ENCODE measurements at places on chromosomes 13 and 19.

GRCh38 chr13:66200555-66200954, 1029.6 kb downstream of the PCDH9 start:
- DNase-seq = no peak

GRCh38 chr13:36850790-36851438, 31.9 kb downstream of the RFXAP start:
- DNase-seq = no peak

DNA sequence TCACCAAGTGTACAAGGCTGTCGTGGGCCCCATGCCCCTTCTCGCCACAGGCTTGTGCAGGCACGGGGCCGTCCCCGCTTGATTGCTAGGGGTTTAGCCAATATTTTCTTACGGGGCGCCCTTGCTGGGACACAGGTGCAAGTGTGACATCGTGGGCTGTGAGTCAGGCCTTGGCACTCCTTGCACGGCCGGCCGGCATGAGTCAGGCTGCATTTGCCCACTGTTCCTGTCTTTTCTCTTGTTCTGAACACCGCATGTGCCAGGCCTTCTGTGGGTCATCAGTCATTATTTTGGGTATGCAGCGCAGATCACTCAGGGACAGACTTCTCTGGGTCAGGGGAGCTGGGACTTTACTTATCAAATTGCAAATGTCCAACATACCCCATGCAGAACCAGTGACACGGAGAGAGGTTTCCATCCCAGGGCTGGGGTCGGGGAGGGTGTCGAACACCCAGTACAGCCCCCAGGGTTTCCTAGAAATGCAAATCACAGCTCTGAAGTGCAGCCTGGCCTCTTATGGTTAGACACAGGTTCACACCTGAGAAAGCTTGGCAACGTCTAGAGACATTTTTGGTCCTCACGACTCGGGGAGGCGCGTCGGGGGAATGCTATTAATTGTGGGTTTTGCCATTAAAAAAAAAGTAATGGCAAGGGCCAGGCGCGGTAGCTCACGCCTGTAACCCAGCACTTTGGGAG, 22.5 kb upstream of the KLF2 start:
- DNase-seq = no peak

GRCh38 chr19:17915940-17916593, 16.7 kb upstream of the CCDC124 start:
- DNase-seq = no peak

DNA sequence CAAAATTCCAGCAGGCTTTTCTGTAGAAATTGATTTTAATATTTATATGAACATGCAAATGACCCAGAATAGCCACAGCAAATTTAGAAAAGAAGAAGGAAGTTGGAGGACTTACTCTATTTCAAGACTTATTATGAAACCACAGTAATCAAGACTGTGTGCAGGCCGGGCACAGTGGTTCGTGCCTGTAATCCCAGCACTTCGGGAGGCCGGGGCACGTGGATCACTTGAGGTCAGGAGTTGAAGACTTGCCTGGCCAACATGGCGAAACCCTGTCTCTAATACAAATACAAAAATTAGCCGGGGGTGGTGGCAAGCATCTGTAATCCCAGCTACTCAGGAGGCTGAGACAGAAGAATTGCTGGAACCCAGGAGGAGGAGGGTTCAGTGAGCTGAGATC, 6.0 kb upstream of the FFAR2 start:
- no peak for DNase-seq

DNA sequence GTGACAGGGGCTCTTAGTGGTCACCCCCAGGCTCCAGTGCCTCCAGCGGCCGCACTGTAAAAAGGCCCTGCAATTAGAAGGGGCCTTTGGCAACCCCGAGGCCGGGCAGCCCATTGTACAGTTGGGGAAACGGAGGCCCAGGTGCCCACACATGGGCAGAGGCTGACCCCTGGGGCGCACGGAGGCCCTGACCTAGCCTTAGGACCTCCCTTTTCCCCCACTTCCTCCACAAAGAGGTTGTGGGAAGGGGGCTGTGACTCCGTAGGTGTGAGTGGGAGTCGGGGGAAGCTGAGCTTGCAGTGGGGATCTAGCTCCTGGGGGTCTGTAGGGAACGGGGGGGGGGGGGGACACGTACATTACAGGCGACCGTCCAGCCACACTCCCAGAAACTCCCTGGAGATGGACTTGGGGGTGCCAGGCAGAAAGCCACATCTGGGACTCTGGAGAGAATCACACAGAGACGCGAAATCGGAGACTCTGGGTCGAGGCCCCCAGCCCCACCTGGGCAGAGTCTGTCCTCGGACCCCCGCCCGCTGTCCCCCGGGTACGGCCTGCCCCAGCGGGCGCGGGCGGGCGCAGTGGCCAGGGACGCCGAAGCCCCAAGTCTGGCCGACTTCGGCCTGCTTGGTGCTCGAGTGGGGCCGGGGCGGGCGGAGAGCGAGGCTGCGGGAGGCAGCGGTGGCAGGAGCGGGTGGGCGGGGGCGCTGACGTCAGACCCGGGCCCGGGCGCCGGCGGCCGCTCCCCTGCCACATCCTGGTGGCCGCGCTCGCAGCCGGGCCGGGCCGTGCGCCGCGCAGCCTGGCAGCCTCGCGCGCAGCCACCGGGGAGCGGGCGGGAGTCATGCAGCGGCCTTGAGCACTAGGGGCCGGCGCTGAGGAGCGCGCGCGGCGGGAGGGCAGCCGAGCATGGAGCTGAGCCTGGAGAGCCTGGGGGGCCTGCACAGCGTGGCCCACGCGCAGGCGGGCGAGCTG, at the start of gene ONECUT3:
Gene ONECUT3 (plus strand): TSS at position 750 of the 972 bp plus-strand sequence. CDS start 157 bp downstream, at position 907.
- DNase-seq = no peak

DNA sequence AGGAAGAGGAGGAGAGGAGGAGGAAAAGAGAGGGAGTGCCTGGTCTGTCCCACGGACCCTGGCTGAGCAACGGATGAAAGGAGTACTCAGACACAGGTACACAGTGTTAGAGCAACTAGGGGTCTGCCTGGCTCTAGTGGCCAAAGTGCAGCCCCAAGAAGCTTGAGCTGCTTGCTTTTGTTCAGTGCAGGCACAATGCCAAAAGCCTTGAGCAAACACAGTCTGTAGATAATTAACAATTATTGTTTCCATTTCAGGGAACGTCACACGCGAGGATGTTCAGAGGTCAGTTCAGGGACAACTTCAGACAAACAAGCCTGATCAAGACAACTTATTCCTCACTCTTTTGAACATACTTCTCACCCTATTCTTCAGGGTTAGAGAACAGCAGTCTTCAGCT, 32.2 kb upstream of the ZNF726 start:
- no peak for DNase-seq

All from stimulated activated CD4-positive, alpha-beta T cell treated with anti-CD3 and anti-CD28 coated beads, Interleukin-2, amount 100 ng/mL, for 48 hours (primary cell).